Hepatic stellate cell (primary cell): ENCODE measurements at places on chromosomes 3 and 15.

DNA sequence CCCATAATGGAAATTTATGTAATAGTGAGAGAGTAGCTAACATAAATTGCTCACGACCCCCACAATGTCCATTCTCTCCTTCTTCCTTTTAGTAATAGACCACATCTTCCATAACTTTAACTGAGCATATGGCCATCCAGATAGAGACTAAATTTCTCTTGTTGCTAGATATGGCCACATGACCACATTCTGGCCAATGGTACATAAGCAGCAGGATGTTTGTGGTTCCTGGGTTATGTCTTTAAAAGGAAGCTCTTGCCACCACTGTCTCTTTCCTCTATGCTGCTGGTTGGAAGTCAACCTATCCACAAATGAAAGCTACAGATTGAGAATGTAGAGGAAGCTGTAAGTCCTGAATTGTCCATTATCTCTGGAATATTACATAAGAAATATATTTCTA, 59.7 kb upstream of the NPHP3 start:
- DNase-seq: no peak

DNA sequence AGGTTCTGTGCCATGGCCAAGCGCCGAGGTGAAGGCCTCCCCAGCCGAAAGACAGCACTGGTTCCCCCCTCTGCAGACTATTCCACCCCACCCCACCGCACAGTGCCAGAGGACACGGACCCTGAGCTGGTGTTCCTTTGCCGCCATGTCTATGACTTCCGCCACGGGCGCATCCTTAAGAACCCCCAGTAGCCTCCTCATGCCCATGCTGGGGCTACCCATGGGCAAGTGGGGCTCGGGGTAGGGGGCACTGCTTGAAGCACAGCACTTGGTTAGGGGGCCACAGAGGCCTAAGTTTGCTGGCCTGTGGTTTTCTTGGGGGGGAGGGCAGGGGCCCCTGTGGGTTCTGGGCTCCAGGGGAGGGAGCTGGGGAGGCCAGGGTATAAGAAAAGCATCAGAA, 4.8 kb upstream of the CHST14 start:
- DNase-seq: no peak

GRCh38 chr3:177041021-177041729, 156.1 kb downstream of the TBL1XR1 start:
- DNase-seq: no peak

DNA sequence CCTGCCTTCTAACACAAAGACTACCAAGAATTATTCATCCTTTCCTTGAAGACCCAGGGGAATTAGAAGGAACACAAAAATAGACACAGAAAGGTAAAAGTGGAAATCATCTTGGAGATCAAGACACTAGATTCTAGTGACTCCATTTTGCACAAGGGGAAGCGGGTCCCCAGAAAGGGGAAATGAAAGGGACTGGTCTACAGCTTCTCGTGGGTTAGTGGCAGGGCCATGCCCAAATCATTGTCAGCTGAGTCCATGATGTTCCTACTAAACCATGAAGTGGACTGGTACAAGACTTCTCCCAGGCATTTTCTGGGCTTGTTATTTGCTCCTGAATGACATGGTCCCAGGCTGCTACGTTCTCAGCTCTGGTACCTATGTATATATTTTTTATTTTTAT, 230.7 kb upstream of the TPRG1 start:
- no peak for DNase-seq

DNA sequence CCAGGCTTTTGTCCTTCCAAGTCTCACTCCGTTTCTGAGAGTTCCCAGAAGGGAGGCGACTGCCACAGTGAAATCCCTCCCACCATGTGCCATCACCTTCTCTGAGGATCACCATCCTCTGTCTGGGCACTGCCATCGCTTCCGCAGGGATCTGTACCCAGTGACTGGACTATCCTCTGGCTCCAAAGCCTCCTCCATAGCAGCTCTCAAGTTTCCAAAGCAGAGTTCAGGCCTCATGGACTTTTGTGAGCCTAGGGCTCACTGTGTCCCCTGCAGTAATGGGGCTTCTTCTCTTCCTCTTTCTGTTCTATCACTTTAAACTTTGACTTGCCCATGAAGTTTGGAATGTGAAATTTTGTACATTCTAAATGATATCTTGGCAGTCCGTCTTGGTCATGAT, 63.9 kb downstream of the TIPARP start:
- no peak for DNase-seq

DNA sequence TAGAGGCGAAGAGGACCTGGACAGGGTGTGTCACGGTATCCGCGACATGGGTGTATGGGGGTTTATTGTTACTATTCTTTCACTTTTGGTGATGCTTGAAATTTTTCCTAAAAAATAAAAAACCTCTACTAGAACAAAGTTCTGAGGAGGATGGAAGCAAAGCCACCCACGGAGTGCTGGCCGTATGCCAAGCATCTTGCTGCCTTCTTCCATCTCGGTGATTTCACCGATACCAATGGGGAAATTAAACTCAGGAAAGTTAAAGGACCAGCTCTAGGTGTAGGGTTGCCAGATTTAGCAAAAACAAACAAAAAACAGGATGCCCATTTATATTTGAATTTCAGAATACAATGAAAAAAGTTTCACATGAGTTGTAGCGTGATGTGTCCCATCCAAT, 33.9 kb downstream of the SMAD6 start:
- DNase-seq: no peak

DNA sequence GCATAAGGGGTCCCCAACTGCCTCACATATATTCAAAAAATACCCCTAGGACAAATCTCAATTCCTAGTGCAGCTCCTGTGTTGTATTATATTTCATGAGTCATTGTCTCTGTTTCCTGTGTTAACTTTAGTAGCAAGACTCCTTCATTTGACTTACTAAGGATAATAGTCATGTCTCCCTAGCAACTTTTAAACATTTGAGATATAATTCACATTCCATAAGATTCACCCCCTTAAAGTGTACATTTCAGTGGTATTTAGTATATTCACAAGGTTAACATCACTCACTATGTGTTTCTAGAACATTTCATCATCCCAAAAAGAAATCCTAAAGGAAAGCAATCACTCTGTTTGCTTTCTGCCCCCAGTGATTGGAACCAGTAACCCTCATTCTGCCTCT, 121.3 kb upstream of the WNT7A start:
- DNase-seq: no peak

- DNase-seq: no peak
These were observed 937.2 kb downstream of the FHIT start for GRCh38 chr3:60313951-60314461.

DNA sequence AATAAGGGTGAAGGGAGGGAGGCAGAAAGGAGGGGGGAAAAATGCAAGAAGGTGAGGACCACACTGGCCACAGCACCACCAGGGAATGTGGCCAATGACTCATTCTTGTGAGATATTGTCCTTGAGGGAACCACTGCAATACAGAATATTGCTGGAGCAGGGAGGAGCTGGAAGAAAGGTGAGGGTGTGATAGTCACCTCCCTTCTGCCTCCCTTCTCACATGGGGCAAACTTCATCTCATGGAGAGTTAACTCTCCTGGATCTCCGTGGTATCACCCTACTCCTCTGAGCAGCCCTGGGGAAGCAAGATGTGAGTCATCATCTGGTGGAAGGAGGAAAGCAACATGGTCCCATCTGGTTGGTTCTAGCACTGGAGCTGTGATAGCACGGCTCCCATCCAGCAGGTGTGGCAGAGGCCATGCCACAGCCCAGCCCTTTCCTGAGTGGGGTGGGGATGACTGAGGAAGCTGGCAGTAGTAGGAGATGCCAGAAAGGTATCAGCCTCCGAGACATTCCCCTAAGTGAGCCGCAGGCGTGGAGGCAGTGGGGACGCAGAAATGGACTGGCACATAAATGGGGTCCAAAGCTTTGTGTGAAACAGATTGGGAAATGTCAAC, 115.9 kb upstream of the LPP start:
- DNase-seq: no peak
